Posterior vena cava (tissue), 2 donors: ENCODE measurements at places on chromosomes 4 and X. TPM values are rescaled to one million over a fixed set of nuclear protein-coding genes. Genes with fewer than 3 reads are reported as not detected.

GRCh38 chrX:43909141-43909540, 26.9 kb upstream of the MAOB start:
- no peak for DNase-seq

DNA sequence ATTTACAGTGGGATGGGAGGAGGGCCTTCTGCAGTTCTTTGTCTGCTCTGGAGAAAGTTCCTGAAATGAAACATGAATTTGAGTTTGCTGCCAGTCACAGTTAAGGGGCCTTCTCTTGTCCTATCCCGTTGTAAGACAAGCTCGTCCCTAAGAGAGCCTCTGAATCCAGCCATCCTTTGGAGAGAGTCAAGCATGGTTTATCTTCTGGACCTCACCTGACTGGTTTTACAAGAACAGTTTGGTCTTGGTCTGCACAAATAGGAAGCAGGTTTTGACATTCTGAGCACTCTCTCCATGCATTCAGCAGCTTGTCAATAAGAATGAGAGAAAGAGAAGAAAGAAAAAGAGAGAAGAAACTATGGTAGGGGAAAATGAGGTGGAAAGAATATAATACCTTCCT, 20.4 kb upstream of the TENM3 start:
- no peak for DNase-seq

Gene BEX2
- 0.57 TPM for total RNA-seq

- no peak for DNase-seq
Measured at GRCh38 chrX:40323977-40324376, 226.2 kb upstream of the BCOR start.

- DNase-seq, result no peak
Measured at GRCh38 chrX:134484039-134484438, 24.1 kb downstream of the HPRT1 start.

- DNase-seq, result no peak
Measured at GRCh38 chr4:59936566-59936965, 1263.6 kb upstream of the ADGRL3 start.

DNA sequence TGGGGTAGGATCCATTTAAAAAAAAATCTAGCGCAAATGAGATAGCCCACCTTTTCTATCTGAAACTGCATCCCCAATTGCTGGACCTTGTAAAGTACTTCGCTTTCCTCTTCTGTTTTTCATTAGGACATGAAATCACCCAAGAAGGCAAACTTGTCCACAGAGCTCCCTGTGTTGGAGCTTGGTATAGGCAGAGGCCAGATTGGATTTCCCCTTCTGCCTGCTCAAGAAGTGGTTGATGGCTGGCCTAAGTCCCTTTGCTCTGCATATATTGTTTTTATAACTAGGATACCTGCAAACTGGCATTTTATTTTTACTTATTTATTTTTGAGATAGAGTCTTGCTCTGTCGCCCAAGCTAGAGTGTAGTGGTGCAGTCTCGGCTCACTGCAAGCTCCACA, 28.4 kb downstream of the RNF4 start:
- no peak for DNase-seq

Gene HSFX4
- not detected for total RNA-seq

DNA sequence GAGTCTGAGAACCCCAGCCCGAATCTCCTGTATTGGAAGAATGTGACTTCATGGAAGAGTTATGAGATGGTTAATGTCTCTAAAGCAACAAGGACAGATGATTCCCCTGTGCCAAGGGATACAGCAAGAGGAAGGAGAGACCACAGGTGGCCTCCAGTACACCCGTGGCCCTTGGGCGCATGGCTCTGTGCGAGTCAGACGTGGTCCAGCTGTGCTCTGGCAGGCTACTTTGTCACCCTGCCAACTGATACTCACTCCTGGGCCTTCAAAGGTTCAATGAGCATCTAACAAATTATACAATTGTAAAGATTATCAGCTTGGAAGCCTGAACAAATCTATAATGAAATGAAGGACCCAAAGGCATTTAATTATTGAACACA, 71.7 kb downstream of the NYX start:
- no peak for DNase-seq

GRCh38 chrX:9352694-9353411, 112.0 kb upstream of the TBL1X start:
- no peak for DNase-seq

DNA sequence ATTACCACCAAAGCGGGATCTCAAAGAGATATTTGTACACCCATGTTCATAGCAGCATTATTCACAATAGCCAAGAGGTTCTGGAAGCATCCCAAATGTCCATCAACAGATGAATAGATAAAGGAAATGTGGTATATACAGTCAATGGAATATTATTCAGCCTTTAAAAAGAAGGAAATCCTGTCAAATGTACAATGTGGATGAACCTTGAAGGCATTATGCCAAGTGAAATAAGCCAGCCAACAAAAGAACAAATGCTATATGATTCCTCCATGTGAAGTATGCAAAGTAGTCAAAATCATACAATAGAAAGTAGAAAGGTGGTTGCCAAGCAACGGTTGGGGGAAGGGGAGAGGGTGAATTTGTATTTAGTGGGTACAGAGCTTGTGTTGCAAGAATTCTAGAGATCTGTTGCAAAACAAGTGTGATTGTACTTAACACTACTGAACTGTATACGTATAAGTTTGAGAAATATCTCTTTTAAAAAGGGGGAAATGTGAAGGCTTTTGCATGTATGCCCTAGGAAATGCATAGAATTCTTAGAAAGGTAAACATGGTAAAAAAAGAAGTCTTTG, 5.0 kb upstream of the ZRSR2 start:
- no peak for DNase-seq

Gene FREM3
- not detected for total RNA-seq

DNA sequence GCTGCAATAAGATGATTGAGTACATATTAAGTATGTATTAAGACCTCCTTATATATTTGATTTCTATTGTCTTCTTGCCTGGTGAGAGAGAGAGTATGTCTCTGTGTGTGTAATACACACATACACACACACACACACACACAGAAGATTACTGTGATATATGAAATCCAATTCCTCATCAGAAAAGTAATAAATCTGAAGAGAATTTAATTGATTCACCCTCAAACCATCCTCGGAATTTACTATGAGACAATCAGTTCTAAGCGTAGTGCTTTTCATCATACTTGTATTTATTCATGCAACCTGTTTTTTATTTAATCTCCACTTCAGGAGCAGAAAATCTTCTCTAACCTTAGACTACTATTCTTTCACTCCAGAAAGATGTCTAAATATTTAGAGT, 62.3 kb upstream of the TLL1 start:
- DNase-seq, result no peak

DNA sequence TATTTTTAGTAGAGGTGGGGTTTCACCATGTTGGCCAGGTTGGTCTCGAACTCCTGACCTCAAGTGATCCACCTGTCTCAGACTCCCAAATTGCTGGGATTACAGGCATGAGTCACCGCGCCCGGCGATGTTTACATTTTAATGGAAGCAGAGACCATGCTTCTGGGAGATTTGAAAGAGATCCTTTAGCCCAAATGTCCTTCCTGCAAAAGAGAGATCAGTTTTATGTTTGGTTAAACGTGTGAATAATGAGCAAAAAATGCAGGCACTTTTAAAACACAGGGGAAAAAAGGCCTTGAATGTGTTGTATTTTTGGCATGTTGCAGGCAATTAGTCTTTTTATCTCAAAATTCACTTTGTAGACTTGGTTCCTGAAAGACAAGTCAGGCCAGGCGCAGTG, 95.8 kb upstream of the ELOVL6 start:
- DNase-seq, result no peak

GRCh38 chrX:68186552-68187262, 246.6 kb downstream of the OPHN1 start:
- DNase-seq, result no peak

DNA sequence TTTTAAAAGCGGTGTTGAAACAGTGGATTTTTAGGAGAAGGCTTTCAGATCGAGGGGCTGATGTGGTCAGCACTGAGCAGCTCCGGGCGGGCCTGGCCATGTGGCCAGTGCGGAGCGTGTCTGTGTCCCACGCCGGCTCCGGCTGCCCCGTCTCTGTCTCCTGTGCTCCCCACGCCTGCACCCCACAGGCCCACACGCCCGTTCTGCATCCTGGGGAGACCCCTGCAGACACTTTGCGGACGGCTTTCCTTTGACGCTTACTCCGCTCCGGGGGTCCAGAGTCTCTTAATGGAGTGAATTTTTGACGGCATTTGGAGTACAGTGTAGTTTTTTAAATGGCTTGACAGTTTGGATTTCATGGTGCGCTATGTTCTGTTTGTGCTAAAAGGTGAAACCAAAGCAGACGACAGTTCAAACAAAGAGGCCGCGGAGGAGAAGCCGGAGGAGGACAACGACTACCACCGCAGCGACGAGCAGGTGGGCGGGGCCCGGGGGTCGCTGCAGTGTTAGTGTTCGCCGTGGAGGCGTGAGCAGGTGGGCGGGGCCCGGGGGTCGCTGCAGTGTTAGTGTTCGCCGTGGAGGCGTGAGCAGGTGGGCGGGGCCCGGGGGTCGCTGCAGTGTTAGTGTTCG, 38.7 kb downstream of the PCGF3 start:
- no peak for DNase-seq

- peak; percentile 64 for DNase-seq
Measured at GRCh38 chr4:2065106-2065930, 6.2 kb downstream of the NAT8L start.

Gene NXF2
- not detected for total RNA-seq

GRCh38 chr4:121654738-121655137, 42.0 kb downstream of the ANXA5 start:
- DNase-seq, result no peak

Gene GPR78
- 0.09 TPM for total RNA-seq

Gene ITM2A
- 67.0 TPM for total RNA-seq

DNA sequence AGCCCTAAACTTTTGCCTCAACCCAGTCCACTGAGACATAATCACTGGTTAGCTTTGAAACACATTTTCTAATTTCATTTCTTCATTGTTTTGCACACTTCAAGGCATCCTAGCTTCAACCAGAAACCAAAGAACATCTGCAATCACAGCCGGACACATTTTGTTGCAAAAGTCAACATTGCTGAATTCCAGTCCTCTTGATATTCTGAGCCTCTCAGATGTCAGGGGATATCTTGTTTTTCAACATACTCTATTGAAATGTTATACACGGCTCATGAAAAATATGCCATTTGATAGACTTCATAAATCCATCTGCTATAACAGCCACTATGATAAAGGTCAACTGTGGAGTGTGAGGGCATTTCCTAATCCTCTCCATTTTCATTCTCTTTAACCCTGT, 241.6 kb upstream of the PUDP start:
- DNase-seq, result no peak

DNA sequence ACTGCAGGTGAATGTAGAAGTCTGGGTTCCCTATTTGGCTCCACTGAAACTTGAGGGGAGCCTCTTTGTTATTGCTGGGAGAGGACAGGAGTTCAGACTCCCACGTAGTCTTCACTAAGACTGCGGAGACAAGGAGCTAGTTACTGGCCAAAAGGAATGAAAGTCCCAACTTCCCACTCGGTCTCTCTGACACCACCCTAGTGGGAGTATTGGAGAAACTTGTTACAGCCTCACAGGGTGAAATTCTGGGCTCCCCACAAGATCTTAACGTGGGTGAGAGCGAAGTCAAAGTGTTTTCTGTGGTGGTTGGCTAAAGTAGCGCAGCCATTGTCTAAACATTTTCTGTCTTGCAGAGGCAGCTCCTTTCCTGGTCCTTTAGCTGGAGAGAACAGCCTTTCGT, 13.5 kb downstream of the MYOZ2 start:
- no peak for DNase-seq

Gene PCYT1B
- total RNA-seq, result 3.5 TPM

DNA sequence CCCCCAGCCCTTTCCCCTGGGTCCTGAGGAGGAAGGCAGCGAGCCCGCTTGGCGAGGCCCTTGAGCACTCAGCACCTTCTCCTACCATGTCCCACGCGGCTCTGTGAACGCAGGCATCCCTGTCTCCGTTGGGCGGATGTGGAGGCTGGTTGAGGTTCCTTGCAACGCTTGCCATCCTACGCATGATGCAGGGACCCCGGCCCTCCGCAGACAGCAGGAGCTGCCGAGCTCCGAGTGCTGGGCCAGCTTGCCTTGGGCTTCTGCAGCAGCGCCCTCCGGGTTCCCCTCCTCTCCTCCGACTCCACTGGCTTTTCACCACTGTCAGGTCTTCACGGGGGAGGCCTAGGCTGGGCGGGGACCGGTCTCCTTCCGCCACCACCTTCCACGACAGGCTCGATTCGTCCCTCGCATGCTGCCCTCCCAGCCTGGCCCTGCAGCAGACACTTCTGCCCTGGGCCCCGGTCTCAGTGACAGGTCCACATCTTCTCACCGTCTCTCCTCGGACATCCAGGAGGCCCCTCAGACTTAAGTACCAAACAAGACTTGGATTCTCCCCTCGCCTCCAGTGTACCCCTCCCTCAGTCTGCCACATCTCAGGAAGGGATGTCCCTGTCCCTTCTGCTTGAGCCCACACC, 67.6 kb upstream of the HGFAC start:
- DNase-seq, result no peak

Gene APELA
- total RNA-seq, result not detected

Gene ALB
- 7.2 TPM for total RNA-seq

DNA sequence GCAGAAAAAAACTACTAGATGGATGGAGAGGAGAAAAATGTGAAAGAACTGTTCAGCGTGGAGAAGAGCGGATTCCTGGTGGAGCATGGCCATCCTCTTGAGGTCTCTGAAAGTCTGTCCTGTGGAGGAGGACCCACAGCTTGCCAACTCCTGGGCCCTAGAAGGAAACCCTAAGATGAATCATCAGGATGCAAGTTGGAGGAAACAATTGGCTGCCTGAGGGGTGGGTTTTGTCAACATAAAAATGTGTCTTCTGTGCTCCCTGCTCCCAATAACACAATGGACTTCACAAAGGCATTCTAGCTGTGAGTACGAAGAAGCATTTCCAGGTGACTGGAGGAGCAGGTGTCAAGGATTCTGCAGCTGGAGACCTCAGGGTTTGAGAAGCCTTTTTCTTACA, 37.2 kb downstream of the CNGA2 start:
- DNase-seq, result no peak

- no peak for DNase-seq
Measured at GRCh38 chr4:119016636-119017035, 119.0 kb upstream of the MYOZ2 start.

- DNase-seq, result no peak
Measured at GRCh38 chr4:61373901-61374440, 173.8 kb downstream of the ADGRL3 start.

DNA sequence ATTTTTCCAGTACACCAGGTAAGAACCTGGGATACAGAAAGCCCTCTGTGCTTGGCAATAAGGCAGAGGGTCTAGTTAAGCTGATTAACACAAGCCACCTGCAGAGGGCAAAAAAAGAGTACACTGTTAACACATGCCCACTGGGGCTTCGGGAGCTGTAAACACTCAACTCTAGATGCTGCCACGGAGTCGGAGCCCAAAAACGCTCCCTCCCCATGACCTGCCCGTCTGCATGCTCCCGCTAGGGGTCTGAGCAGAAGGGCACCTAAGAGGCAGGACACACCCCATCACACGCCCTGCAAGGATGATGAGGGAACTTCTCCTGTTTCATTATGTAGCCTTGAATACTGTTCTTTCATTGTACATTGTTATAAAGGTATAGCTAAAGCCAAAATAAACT, 715.6 kb upstream of the AADAT start:
- DNase-seq, result peak; percentile 76

GRCh38 chr4:110950731-110951130, 327.9 kb upstream of the PITX2 start:
- no peak for DNase-seq

Gene BBS12
- 3.1 TPM for total RNA-seq
